NCI-H82 (cell line): ENCODE measurements at places on chromosomes 11 and 22.
A peak's percentile ranks its signal among the peaks of the same experiment; 100 is the strongest.

- no peak for DNase-seq
Measured at GRCh38 chr11:128294671-128295050, 292.7 kb downstream of the ETS1 start.

GRCh38 chr11:78100261-78100660 lies 20.6 kb upstream of the NDUFC2 start:
- no peak for DNase-seq

DNA sequence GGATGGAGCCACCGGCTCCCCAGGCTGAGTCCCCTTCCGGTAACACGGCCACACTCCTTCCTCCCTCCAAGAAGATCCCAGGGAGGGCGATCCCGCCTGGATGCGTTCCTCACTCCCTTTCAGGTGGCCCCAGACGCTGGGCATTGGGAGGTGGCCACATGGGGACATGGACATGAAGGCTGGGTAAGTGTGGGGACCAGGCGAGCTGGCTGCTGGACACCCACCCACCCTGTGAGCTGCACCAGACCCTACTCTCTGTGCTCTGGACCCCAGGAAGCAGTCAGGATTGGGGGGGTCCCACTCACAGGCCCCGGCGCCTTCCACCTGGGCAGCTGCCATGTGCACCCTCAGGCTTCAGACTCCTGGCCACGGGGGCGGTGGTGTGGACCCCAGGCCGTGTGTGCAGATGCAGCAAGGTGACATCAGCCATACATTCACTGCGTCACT lies 932.8 kb downstream of the BRD1 start:
- no peak for DNase-seq

GRCh38 chr22:33894036-33894435 lies 26.2 kb downstream of the LARGE1 start:
- DNase-seq, result no peak

- DNase-seq, result no peak
Measured at GRCh38 chr11:2513441-2513840, 68.6 kb downstream of the KCNQ1 start.

GRCh38 chr11:126101930-126102283 lies 39.2 kb upstream of the CDON start:
- DNase-seq, result no peak

DNA sequence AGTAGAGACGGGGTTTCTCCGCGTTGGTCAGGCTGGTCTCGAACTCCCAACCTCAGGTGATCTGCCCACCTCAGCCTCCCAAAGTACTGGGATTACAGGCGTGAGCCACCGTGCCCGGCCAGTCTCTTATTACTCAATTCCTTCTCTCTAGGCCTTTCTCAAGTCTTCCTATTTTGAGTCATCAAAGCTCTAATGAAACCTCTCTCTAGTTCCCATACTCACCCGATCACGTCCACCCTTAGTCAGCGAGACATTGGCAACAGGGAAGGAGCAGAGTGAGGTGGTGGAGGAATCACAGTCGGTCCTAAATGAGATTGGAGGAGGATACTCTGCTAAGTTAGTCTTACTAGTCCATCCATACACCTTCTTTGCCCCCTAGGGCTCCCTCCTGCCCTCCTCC lies 5.0 kb downstream of the BSCL2 start:
- DNase-seq, result no peak

DNA sequence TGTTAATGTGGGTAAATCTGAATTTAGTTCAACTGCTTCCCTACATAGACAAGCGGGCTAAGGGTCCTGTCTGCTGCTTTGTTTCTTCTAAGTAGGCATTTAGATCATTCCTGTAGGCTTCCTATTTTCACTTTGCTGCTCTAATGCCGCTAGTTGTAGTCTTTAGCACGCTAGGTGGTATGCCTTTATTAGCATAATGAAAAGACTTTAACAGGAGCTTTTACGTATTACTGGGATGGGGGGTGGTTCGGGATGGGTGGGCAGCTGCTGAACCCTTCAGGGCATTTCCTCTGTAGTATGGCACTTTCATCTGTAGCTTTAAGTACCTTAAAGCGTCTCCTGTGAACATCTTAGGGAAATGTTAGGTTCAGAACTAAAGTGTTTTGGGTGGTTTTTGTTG lies 85.3 kb downstream of the GGT1 start:
- no peak for DNase-seq

DNA sequence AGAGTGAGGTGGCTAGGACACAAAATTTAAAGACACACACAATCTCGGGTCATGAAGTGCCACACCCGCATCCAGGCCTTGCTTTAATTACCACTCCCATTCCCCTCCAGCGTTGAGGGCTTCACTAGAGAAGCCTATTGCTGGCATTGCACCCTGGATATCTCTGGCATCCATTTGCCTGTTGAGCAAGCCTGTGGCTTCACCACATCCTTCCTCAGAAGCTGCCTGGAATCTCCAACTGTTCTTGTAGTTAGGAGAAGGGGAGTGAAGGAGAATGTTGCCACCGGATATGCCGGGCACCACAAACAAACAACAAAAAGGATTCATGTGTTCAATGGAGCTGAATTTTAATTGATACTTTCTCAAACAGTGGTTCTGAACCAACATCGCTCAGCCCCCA lies 34.4 kb upstream of the RCN1 start:
- no peak for DNase-seq

- peak; percentile 78 for DNase-seq
Measured at GRCh38 chr11:14106303-14107049, 144.0 kb downstream of the SPON1 start.

GRCh38 chr22:40322021-40322420 lies 24.3 kb upstream of the ADSL start:
- DNase-seq, result no peak

- no peak for DNase-seq
Measured at GRCh38 chr11:121557348-121557747, 104.6 kb upstream of the SORL1-AS1 start.
